ENCODE measurements at places on chromosomes 7 and 10.

DNA sequence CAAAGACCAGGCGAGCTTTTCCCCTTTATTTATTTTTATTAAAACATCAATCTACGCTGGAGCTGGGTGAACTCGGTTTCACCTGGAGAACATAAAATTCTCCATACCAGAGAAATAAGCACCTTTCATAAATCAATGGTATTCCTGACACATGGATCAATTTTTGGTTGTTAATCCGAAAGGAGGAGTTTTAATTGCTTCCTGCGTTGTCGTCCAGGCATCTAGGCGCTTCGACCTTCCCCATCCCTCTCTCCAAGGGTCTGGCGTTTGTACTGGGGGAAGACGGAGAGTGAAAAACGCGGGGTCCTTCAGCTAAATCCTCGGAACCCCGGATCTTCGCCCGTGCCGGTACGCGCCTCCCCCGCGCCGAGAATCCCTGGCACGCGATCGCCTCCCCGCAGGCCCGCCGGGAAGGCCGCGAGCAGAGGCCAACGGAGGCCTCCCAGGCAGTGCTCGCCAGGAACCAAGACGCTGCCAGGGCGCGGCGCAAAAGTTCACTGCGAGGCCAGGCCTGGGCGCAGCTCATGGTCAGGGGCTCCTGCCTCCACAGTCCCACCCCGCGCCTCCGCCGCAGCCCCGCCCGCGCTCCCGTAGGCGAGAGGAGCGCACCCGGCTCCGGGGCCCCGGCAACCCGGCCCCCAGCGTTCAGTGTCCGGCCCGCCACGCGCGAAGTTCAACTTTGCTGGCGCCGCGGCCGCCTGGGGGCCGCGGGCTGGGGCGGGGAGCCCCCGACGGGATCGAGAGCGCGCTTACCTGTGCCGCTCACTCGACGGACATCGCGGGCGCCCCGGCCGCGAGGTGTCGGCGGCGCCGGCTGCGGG, 8.3 kb upstream of the EBF3 start:
- DNase-seq = no peak

GRCh38 chr7:28956608-28957063, 1.5 kb downstream of the TRIL start:
- no peak for DNase-seq

DNA sequence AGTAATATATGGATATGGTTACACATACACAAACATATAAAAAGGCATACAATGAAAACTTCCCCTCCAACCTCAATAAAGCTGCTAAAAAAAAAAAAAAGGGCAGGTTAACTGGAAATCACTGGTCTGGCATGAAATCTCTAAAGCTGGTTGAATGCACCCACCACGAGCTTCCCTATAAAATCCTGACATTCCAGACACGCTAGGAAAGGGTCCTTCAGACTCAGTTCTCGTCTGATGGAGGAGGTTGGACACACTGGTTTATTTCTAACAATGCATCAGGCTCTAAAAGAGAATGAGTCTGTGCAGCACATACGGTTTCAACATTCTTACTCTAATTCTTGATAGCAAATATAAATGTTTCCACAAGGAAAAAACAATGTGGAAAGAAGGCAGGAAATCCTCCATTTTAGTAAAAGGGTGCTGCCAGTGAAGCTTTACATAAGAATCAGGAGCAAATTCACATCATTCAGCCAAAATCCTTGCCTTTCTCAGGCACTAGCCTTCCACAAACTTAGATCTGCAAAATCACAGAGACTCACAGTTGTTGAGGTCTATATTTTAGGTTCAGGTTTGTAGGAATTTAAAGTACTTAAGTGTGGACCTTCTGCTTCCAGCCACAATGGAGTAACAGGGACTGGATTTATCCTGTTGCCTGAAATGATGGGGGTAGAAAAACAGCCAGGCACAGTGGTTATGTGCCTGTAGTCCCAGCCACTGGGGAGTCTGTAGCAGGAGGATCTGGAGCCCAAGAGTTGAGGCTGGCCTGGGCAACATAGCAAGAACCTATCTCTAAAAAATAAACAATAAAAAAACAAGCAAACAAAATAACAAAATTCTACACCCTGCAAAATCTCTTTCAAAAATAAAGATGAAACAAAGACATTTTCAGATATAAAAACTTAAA, 73.5 kb downstream of the CYTH3 start:
- no peak for DNase-seq

DNA sequence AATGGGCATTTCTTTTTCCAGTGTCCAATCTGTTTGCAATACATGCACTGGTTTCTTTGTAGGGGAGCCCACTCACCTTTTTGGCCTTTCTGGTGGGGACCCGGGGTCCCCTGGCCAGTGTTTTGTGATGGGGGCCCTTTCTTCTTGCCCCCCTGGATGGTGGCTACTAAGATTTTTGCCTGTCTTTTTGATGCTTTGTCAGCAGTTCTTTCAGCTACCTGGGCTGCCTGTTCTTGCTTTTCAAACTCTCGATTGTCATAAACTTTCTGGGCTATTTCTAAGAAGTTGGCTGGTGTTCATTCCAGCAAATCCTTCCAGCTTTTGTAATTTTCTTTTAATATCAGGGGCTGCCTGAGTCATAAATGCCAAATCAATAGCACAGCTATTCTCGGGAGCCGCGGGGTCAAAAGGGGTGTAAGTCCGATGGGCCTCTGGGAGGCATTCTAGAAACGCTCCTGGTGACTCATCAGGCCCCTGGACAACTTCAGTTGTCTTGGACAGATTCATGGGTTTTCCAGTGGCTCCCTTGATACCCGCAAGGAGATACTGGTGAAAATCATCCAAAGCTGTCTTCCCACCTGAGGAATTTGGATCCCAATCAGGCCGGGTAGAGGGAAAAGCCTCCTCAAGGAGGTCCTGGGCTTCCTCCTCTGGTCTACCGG, 79.0 kb downstream of the PRR15 start:
- no peak for DNase-seq

GRCh38 chr10:118977835-118978234, 51.7 kb upstream of the NANOS1 start:
- no peak for DNase-seq

- DNase-seq = no peak
Measured at GRCh38 chr10:36489181-36489580, 636.2 kb upstream of the ANKRD30A start.

- DNase-seq = no peak
Measured at GRCh38 chr7:30469303-30469702, 9.3 kb downstream of the NOD1 start.

DNA sequence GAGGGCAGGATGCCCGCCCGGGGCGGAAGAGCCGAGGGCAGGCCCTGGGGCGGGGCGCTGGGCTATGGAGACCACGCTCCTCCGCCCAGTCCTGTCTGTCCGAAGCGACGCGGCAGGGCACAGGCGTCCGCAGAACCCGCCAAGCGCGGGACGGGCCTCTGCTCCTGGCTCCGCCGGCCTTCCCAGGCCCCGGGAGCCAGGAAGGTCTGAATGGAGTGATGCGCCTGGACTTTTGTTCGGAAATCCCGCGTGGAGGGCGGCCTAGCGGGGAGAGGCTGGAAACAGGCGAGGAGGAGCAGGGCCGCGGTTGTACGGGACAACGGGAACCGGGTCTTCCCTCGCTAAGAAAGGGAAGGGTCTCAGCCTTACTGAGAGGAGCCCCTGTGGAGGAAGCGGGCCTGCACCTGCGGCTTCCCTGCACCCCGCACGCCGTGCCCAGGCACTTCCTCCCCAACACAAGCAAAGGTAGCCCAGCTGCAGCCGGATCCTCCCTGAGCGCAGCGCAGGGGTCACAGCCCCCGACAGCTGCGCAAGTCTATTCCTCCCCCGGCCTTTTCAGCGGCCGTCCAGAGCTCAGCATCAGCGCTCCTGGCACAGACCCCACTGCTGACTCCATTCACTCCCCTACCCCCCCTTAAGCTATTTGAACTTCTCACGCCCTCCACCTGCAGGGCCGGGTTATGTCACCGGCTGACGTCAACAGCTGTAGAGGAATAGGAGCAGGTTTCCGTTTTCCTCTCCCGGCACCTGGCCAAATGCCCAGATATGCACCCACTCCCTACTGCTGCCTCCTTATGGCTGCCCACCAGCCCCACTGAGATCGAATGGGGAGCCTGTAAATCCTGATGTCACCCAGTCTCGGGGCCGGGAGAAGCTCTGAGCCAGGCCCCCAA, 143.2 kb upstream of the RET start:
- DNase-seq = no peak

- DNase-seq = no peak
Measured at GRCh38 chr7:55162476-55162875, 143.7 kb downstream of the EGFR start.

- DNase-seq = peak; percentile 4
Measured at GRCh38 chr7:112422842-112423496, 27.3 kb upstream of the IFRD1 start.

- DNase-seq = no peak
Measured at GRCh38 chr10:26802527-26802926, 58.2 kb downstream of the ABI1 start.

DNA sequence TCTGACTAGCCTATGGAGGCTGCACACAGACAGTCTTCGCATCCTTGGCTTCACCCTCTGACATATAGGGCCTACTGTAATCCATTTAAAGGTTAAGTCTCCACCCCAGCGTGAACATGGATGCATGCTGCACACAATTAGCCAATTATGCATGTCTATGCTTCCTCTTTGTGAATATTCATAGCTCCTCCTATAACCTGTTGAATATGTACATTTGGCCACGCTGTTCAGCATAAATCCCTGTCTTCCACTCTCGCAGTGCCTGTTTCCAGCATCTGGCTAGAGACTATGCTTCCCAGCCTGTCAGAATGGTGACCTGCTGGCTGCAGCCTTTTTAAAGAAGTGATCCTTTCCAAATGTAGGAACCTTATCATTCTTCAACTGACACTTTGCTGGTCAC, 106.7 kb downstream of the PRKAG2 start:
- DNase-seq = no peak

GRCh38 chr10:110458266-110458920, 39.3 kb upstream of the DUSP5 start:
- no peak for DNase-seq

DNA sequence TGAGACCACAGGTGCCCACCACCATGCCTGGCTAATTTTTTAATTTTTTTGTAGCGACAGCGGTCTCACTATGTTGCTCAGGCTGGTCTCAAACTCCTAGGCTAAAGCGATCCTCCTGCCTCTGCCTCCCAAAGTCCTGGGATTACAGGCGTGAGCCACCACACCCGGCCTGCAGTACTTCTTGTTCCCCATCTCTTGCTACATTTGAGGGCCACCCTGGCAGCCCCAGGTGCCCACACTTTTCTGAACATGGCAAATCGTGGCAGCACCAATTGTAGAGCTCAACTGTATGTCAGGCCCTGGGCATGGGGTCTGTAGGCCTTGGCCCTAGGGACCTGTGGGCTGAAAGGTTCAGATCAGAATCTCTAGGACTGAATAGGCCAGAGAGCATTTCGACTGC, 25.1 kb upstream of the LIMK1 start:
- no peak for DNase-seq

- no peak for DNase-seq
Measured at GRCh38 chr10:72702868-72703581, 11.1 kb downstream of the MCU start.

DNA sequence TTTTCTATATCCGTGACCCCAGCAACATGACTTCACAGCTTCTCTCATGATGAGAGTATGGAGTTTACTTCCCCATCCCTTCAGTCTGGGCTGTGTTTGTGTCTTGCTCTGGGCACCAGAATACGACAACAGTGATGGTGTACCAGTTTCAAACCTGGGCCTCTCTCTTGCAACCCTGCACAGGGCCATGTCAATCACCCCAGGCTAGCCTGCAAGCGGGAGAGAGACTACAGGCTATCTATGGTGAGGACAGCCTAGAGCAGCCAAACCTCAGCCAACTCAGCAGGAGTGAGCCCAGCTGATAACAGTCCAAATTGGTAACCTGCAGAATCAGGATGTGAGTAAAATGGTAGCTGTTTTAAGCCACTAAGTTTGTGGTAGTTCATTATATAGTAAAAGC, 235.8 kb downstream of the CHCHD3 start:
- DNase-seq = no peak

DNA sequence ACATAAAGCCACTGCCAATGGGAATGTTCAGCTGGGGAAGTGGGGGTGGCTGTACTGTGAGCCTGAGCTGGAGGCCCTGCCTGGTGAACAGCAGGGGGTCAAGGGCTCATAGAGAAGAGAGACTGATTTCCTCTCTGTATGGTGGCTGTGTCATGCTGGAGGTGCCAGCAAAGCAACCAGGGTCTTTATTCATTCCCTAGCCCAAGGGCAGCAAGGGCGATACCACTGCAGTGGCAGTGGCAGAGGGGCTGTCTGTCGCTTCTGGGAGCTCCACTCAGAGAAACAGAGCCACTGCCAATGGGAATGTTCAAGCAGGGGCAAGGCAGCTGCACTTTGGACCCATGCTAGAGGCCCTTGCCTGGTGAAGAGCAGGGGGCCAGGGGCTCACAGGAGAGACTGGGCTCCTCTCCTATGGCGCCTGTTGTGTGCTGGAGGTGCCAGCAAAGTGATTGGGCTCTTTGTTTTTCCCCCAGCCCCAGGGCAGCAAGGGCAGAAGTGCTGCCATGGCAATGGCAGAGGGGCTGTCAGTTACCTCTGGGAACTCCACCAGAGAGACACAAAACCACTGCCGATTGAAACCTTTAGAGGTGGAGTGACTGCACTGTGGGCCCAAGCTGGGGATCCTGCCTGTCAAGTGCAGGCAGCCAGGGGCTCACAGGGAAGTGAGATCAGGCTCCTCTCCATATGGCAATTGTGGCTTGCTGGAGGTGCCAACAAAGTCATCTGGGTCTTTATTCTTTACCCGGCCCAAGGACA, 545.1 kb downstream of the SH2D4B start:
- no peak for DNase-seq

- no peak for DNase-seq
Measured at GRCh38 chr7:75847707-75848106, 31.1 kb upstream of the RHBDD2 start.

DNA sequence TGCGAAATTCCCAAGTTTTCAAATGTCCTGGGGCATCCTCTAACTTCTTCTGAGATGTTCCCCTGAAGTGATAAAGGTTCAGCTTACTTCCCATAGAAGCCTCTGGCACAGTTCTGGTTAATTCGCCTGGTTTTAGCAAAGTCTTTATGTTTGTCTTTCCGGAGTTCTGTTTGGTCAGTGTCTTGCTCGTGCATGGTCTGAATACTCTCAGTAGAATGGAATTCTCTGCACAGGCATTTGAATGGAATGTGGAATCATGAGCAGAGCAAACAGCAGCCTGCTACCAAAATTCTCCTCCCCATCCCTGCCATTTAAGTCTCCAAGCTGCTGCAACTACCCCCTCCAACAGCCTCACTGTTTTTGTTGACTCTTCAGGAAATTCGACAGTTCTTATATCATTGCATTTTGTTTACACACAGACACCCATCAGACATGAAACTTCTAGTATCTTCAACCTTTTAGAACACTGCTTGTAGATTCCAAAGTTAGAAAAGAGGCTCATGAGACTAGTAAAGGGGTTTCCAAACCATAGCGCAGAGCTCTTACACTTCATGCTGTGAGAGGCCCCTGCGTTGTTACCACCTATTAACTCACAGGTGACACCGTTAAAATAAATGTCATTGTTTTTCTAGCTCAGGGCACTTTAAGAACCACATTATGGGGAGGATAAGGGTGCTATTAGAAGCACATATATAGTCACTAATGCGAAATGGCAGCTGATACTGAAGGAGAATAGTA, 129.7 kb downstream of the PLCE1 start:
- no peak for DNase-seq

All from GM12864 (cell line).